ENCODE measurements at places on chromosomes 1 and 21.

GRCh38 chr1:231165371-231165770 is 3.5 kb downstream of the TRIM67 start:
- DNase-seq, result no peak

DNA sequence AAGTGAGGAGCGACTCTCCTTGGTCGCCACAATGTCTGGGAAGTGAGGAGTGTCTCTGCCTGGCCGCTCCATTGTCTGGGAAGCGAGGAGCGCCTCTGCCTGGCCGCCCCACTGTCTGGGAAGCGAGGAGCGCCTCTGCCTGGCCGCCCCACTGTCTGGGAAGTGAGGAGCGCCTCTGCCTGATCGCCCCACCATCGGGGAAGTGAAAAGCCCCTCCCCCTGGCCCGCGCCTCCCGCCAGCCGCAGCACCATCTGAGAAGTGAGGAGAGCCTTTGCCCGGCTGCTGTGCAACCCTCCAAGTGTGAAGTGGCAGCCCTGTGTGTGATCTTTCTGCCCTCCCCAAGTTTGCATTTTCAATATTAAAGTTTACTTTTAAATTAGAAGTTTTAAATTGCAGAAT is 95.0 kb upstream of the PPP2R5A start:
- no peak for DNase-seq

GRCh38 chr1:203039609-203040512 is 13.6 kb downstream of the PPFIA4 start:
- DNase-seq, result peak; percentile 75

DNA sequence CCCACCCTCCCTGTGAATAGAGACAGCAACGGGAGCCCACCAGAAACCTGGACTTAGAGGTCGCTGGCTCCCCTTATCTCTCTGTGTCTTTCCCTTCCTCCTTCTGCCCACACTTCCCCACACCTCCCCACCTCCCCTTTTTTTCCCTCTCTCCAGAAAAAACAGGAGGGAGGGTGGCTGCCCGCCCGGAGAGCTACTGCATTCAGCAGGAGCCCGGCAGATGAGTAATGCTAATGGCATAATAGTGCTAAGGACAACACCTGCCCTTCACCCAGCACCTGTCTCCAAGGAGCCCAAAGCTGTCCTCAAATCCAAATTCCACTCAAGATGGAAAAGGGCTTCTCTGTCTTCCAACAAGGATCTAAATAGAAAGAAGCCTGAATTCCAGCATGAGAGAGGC is 11.4 kb upstream of the PRELP start:
- no peak for DNase-seq

DNA sequence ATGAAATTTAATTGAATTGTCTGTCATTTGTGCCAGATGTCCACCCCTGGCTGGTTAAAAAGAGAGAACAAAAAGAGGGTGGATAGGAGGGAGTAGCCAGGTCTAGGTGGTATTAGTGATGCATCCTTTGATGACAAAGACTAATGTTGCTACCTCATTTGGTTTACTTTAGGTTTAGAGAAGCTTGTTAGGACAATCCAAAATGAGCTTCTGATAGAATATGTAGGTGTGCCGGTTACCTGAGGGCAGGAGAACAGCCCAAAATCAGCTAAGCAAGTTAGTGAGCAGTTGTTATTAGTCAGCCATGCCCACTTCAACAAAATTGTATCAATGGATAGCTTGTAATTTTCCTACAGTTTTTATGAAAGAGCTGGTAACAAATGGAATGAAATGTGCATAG is 61.4 kb upstream of the PTGS2 start:
- no peak for DNase-seq

GRCh38 chr1:218643926-218644325 is 298.8 kb downstream of the TGFB2 start:
- no peak for DNase-seq

DNA sequence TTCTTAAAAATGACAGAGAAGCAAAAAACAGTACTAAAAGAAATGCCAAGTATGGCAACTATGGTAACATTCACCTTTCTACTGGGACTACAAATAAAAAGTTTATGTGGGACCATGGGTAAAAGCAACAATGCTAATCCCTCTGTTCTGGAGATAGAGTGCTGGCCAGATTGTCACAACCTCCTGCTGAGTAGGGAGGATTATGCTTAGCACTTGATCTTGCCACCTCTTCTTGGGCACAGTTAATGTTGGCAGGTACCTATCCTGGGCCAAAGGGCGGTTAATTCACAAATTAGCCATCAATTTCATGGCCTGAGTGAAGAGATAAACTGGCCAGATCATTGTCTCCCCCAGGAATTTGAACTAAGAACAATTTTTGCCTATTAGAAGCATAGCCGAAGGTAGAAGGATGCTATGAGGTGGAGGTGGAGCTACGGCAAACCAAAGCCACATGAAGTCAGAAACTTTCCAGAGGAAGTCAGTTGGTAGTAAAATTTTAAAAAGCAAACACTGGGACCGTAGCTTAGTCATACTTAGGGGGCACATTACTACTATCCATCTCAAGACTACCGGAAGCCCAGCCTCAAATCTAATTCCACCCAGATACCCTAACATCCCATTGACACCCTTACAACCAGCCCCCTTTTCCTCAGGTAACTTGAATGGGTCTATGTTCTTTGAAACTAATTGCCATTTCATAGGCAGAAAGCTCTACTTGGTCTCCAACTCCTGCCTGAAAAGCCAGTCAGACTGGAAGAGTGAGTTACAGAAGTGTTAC is 2.7 kb downstream of the SCYL3 start:
- DNase-seq, result peak; percentile 44

- no peak for DNase-seq
These were observed 10.1 kb downstream of the RBP7 start for GRCh38 chr1:10007169-10007568.

GRCh38 chr1:235030919-235031596 is 97.6 kb downstream of the TOMM20 start:
- DNase-seq, result no peak

DNA sequence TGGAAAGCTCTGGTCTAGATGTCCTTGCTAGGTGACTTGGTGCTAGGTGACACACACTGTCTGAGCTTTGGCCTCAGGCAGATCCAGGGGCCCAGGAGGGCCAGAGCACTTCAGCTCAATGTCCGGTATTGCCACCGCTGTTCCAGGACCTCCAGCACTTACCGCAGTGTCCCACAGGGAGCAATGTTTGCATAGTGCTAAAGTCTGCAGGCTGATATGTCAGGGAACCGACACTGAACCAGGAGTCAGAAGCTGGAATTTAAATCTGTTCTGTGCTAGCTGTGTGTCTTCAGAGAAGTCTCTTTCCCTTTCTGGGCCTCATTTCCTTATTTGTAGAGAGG is 19.3 kb downstream of the DHCR24 start:
- no peak for DNase-seq

GRCh38 chr1:116854716-116855115 is 55.0 kb upstream of the PTGFRN start:
- no peak for DNase-seq

- no peak for DNase-seq
These were observed 122.7 kb downstream of the CCDC185 start for GRCh38 chr1:223515926-223516325.

DNA sequence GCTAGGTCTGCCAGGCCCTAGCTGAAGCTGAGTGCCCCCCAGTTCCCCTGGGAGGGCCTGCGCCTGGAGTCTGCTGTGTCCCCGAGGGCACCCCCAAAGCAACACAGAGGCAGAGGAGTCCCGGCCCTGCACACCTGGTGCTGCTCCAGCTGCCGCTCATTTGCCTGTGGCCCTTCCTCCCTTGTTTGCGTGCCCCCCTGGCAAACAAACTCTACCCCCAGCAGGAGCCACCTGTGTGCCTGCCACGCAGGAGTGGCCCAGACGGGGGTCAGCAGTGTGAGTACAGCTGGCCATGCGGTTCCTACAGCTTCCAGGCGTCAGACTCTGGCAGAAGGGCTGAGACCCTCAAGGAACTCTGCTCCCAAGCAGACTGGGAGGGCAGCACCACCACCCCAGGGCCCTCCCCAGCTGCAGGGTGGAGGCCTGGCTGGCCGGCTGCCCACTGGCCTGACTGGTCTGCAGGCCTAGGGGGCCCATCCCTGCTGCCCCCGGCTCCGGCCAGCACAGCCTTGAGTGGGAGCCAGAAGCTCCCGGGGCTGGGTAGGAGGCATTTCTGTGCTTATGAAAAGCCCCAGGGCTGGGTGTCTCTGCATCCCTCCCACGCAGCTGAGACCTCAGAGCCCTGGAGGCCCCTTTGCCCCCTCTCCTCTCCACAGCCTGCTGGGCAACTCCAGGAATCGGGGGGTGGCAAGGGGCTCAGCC is 563 bp upstream of the TAS1R3 start:
- no peak for DNase-seq

GRCh38 chr1:202235856-202236837 is 42.5 kb downstream of the LGR6 start:
- DNase-seq, result peak; percentile 91

DNA sequence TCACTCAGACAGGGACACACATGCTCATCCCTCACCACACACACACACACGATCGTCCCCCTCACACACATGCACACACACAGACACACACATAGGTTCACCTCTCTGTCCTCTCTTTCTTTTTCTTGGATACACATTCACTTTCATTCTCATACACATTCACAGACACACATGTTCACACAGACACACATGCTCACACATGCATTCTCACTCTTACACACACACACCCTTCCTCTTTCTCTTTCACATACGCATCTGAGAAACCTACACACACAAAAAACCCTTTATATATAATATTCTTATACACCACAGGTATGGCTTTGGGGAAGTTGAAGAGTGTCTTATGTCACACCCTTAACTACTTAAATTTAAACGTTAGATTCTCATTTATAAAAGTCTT is 248.6 kb upstream of the RUNX1 start:
- DNase-seq, result no peak

DNA sequence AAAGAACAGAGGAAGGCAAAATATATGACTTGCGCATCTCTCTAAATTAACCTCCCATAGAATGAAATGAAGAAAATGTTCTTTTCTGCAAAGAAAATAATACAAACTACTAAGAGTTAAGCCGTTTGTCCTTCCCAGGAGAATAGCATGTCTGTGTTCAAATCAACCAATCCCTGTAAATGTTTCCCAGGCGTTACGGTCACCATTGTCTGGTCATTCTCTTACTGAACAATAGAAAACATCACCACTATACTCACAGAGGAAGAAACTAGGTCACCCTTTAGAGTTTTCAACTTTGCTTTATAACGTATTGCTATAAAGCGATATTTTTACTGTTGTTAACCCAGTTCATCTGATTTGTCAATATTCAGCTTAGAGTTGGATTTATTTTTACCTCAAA is 34.1 kb downstream of the COL11A1 start:
- no peak for DNase-seq

DNA sequence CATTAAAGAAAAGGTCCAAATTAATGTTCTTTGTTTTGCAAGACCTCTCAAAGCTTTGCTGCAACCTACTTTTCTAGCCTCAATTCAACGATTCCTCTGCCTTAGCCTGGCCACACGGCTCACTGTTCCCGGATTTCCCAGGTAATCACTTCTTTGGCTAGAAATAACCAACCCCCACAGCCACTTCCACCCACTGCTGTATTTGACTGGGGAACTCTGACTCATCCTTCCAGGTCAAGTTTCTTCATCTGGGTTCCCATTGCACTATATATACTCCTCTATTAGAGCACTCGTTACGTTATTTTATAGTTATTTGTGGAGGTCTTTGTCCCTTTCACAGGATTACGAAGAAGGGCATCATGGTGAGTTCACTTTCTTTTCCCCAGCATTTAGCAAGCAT is 185.9 kb downstream of the CACNA1E start:
- DNase-seq, result no peak

GRCh38 chr1:11764115-11764514 is 2.1 kb downstream of the C1orf167 start:
- no peak for DNase-seq

DNA sequence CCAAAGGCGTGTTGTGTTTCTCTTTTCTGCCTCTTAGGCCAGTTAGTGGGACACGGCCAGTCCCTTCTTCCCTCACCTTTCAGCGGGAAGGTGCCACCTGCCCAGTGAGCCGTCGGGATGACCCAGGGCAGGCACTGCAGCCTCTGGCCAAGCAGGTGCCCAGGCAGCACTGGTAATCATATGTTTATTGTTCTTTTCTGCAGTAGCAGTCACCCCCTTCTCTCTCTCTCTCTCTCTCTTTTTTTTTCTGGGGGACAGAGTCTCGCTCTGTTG is 38.2 kb downstream of the CRYAA start:
- DNase-seq, result peak; percentile 10

- DNase-seq, result peak; percentile 89
These were observed 30.0 kb upstream of the ACP6 start for GRCh38 chr1:147700042-147701006.

- no peak for DNase-seq
These were observed 41.4 kb upstream of the KIF1B start for GRCh38 chr1:10168912-10169514.

DNA sequence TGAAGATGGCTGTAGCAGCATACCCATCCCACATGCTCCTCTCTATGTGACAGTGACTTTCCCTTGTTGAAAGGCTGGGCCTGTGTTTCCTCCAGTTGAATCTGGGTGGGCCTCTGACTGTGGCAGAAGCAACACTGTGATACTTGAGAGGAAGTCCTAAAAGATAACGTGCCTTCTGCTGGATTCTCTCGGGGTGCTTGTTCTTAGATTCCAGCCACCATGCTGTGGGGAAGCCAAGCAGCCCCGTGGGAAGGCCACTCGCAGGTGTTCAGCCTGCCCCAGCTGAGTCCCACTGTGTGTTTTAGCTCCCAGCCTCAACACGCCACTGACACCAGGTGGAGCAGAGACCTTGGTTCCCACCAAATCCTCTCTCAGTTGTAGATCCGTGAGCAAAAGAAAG is 31.5 kb downstream of the TRAPPC10 start:
- no peak for DNase-seq

- DNase-seq, result no peak
These were observed 2.5 kb upstream of the GBP4 start for GRCh38 chr1:89201106-89201794.

GRCh38 chr1:108533351-108534083 is 26.4 kb upstream of the EEIG2 start:
- DNase-seq, result no peak

DNA sequence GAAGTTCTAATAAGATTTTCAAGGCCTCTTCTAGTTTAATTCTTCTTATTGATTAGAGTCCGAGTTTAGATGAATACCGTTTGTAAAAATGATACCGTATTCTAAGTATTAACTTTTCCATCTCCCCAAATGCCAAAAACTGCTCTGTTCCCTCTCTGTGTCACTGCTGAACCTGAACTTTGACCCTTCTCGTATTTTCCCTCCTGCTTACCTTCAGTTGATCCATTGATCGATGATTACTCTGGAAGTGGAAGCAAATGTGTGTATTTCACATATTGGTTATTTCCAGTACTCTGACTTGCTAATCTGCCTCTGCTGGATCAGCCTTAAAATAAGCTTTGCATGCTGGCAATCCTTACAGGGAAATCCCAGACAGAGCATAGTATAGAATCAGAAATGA is 68.5 kb downstream of the KIF1B start:
- DNase-seq, result no peak
